ENCODE measurements at places on chromosomes 16 and 17.

GRCh38 chr16:78925083-78925767 lies 675.3 kb downstream of the MAF start:
- DNase-seq = no peak

- DNase-seq = no peak
These were observed 7.9 kb upstream of the SLFN14 start for GRCh38 chr17:35568561-35568960.

- DNase-seq = peak; percentile 3
These were observed 5.2 kb downstream of the CACNA1G start for GRCh38 chr17:50565402-50566350.

GRCh38 chr17:4562015-4562969 lies 1.9 kb upstream of the GGT6 start:
- no peak for DNase-seq

- no peak for DNase-seq
These were observed 9.3 kb downstream of the HDAC5 start for GRCh38 chr17:44113868-44114840.

DNA sequence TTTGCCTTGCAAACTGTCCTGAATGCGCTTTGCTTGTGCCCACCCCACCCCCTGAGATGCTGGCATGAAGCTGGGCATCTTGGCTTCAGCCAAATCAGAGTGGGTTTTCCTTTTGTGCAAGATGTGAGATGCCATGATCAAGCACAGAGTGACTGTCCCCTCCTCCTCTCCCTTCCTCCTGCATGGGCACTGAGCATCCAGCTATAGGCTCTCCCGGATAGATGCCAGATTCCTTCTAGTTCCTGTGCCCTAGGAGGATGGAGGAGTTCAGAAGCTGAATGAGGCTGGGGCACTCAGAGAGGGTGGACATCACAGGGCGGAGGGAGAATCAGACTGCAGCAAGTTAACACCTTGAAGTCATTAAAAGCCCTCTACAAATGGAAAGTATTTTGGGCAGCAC lies 384.1 kb upstream of the CCL2 start:
- DNase-seq = no peak

DNA sequence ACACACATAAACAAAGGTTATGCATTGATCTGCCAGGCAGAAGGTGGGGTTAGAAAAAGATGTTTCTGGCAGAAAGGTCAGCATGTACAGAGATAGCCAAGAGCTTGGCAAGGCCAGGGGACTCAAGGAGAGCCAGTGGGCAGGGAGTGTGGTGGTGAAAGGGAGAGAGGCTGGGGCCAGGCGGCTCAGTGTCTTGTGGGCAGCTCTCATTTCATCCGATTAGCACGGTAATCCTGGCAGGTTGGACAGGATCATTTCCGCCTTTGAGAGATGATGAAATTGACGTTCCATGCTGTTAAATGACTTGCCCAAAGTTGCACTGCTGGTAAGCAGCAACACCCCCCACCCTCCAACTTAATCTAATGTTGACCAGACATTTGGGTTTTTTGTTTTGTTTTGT lies 3.6 kb downstream of the CHD9 start:
- DNase-seq = no peak

- no peak for DNase-seq
These were observed 1.2 kb upstream of the MGAT5B start for GRCh38 chr17:76866774-76867577.

DNA sequence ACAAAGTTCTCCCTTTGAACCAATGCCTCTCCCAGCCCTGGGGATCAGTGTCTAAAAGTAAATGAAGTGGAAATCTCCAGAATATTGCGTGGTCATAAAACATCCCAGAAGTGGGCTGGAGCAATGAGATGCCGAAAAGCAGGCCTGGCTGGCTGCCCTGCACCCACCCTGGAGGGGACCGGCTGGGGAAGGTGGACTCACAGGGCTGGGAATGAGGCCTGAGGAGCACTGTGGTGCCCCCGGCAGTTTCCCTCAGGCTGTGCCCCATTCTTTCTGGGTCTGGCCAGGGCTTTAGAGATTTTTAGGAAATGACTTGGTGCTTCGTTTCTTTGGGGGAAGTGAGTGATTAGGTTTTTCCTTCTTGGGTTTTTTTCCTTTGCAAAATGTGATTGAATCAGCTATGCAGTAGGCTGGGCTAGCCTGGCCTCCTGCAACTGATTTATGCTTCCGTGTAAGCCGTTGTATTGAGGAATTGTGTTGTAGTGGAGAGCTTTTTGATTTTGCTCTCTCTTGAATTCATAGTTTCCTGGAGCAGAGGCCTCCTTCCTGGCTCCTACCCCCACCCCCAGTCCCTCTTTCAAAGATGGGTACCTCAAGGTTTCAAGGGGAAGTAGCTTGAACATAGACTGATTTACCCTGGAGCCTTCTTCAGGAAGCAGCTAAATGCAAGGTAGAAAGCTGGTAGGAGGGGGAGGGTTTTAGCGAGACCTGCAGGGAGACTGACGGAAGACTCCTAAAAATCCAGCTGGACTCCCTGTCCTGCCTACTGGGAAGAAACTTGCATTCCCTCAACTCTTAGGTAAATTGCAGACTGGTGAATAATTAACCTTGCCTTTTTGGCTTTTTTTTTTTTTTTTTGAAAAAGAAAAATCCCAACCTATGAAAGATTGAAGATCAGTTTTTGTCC lies 170.2 kb downstream of the RAB11FIP4 start:
- no peak for DNase-seq

DNA sequence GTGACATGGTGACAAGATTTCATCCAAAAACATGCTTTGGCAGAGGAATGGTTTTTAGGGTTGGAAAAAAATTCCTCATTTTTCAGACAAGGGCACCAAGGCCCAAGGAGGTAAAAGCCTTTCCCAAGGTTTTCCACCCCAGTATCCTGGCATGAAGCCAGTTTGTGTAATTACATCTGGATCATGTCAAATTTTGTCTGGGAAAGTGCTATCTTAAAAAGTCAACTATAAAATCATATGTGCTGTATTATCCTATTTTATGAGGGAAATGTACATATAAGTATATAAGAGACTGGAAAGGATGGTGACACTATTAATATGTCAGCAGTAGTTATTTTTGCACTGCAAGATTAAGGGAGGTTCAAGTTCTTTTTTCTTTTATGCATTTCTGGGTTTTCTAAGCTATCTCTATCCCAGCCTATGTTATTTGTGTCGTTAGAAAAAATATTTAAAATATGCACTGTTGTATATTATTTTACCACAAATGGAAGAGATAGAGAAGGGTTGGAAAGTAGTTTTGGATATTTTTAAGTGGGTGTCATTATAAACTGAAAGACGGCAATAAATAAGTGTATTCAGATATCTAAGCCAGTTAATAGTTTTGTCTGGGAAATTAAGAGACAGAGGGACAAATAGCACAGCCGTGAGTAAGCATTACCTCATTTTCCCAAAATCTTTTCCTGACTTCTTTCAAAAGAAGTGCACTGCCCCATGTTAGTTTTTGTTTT lies 13.5 kb upstream of the FBXO47 start:
- DNase-seq = no peak

DNA sequence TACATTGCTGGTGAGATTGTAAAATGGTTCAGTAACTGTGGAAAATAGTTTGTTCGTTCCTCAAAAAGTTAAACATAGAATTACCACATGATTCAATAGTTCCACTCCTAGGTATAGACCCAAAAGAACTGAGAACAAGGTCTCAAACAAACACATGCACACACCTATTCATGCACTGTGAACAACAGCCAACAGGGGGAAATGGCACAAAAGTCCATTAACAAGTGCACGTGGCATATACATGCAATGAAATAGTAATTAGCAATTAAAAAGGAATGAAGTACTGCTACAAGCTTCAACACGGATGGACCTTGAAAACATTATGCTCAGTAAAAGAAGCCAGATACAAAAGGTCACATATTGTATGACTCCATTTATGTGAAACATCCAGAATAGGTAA lies 23.8 kb downstream of the SDK2 start:
- DNase-seq = no peak
